ENCODE measurements at places on chromosomes 13 and 19. TPM values are rescaled to one million over a fixed set of nuclear protein-coding genes. Genes with fewer than 3 reads are reported as not detected.

DNA sequence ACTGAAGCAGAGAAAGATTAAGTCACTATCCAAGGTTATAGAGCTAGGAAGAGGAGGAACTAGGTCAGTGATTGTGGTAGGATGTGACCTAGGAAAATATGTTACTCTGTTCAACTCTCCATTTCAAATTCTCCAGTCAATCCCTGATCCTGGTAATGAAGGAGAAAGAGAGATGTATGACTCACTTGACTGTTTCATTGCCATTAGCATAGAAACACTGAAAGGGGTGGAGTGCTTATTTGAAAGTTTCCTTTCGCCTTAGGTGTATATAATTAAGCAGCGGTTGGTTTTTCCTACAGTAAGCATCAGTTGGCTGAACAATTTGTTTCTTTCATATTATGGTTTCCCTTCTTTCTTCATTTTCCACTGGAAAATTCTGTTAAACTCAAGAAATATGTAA, 198.1 kb upstream of the CSNK1A1L start:
- no peak for DNase-seq
- no peaks in the 10 kb centered on the region for H3K27me3 ChIP-seq
- H3K4me3 ChIP-seq: no peak overlapping the region
- H3K36me3 ChIP-seq: no peaks in the 10 kb centered on the region
- no peaks in the 10 kb centered on the region for H3K4me1 ChIP-seq

Gene FFAR2
- total RNA-seq: not detected

GRCh38 chr19:58227964-58228584, 640 bp upstream of the ZNF544 start:
- no peak for DNase-seq
- peak overlapping the region; percentile 53 for H3K4me3 ChIP-seq
- peaks cover 24% of the 10 kb centered on the region for H3K36me3 ChIP-seq
- peak overlapping the region; percentile 84 for H3K27ac ChIP-seq
- no peaks in the 10 kb centered on the region for H3K27me3 ChIP-seq

Gene COMMD6
- total RNA-seq: 62.3 TPM

- no peaks in the 10 kb centered on the region for H3K36me3 ChIP-seq
- no peak overlapping the region for H3K4me3 ChIP-seq
- H3K27ac ChIP-seq: no peak overlapping the region
- no peaks in the 10 kb centered on the region for H3K27me3 ChIP-seq
- DNase-seq: peak; percentile 72
Measured at GRCh38 chr13:46804391-46804815, 7.4 kb upstream of the ESD start.

Gene PCP2
- total RNA-seq: 2.7 TPM

Gene KLK14
- not detected for total RNA-seq

Gene EPSTI1
- total RNA-seq: 11.8 TPM

DNA sequence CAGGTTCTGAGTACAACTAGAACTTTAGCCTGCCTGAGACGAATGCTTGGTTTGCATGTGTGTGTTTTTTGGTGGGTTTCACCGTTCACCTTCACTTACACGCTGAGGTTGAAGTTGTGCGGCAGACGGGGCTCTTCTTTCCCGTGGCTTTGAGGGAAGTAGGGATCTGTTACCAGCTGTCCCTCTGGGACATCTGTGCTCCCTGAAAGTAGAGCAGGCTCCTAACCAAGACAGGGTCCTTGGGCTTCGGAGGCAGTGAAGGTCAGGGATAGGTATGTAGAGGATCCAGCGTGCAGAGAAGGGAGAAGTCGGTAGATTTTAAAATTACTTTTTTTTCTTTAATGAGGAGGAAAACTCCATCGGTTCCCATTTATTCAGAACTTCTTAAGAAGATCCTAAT, 48.7 kb downstream of the ZNF536 start:
- H3K4me3 ChIP-seq: no peak overlapping the region
- DNase-seq: no peak
- no peaks in the 10 kb centered on the region for H3K27me3 ChIP-seq
- no peak overlapping the region for H3K27ac ChIP-seq
- H3K4me1 ChIP-seq: no peaks in the 10 kb centered on the region

DNA sequence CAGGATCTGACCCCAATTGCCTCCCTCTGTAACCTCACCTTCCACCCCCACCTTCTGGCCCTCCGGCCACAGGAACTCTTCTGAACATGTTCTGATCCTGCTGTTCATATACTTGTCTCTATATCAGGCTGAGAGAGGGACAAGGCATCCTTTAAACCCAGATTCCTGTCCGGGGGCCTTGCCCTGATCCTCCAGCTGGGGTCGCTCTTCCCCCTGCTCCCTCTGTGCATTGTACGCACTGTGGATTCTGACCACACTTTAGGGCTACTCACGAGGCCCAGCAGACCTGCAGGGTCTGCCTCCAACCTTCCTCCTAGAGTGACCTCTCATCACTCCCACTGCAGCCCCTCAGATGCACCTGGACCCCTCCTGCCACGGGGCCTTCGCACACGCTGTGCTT, 269.3 kb downstream of the UQCRFS1 start:
- no peak for DNase-seq
- no peaks in the 10 kb centered on the region for H3K36me3 ChIP-seq
- H3K27me3 ChIP-seq: no peaks in the 10 kb centered on the region
- no peaks in the 10 kb centered on the region for H3K4me1 ChIP-seq
- H3K4me3 ChIP-seq: no peak overlapping the region

Gene CLEC4M
- total RNA-seq: not detected

DNA sequence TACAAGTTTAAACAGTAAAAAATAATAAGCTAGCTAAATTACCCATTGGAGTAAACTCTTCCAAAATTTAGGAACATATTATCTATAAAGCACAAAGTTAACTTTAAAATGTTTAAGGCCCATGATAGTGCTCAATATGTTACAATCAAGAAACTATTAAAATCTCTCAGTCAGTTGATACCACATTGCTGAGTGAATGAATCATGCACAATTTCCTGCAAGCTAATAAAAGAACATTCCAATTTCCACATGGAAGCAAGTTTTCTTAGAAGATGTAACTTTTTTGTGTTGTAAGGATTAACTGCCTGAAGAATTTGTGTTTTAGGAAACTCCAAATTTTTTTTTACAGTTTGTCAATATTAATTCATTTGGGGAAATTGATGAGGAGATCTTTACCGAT, 666.6 kb downstream of the SLITRK1 start:
- no peaks in the 10 kb centered on the region for H3K36me3 ChIP-seq
- H3K27me3 ChIP-seq: no peaks in the 10 kb centered on the region
- no peaks in the 10 kb centered on the region for H3K4me1 ChIP-seq
- H3K27ac ChIP-seq: no peak overlapping the region

Measured in cardiac muscle cell (in vitro differentiated cells and primary cell).